ENCODE measurements at places on chromosomes 6 and 20.

DNA sequence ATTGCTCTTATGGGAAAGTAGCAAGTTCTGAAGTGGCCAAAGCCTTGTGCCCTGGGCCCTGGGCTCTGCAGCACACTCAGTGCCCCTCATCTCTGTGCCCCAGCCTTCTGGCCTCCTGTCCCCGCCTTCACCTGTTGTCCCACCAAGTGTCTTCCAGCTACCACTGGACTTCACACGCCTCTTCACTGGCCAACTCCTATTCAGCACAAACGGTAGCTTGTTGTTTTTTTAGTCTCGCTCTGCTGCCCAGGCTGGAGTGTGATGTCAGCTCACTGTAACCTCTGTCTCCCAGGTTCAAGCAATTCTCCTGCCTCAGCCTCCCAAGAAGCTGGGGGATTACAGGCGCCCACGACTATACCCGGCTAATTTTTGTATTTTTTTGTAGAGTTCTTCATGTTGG, 4.8 kb downstream of the CCHCR1 start:
- no peak for DNase-seq

DNA sequence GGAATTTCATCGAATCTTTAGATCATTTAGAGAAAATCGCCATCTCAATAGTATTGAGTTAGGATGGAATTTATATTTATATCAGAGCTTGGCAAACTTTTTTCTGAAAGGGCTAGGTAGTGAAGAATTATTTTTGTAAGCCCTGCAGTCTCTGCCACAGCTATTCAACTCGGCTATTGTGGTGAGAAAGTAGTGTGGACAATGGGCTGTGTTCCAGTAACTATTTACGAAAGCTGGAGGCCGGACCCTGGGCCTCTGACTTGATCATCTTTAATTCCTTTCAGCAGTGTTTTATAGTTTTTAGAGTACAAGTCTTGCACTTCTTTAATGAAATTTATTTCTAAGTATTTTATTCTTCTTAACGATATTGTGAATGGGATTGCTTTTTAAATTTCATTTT, 201.5 kb downstream of the FARS2 start:
- DNase-seq = no peak

GRCh38 chr6:128573036-128573435, 52.6 kb upstream of the PTPRK start:
- DNase-seq = no peak

- no peak for DNase-seq
Measured at GRCh38 chr6:41723530-41724227, 11.7 kb downstream of the TFEB start.

- no peak for DNase-seq
Measured at GRCh38 chr6:134744301-134744700, 205.6 kb downstream of the ALDH8A1 start.

- DNase-seq = no peak
Measured at GRCh38 chr20:37349517-37350491, 3.9 kb downstream of the SRC start.

DNA sequence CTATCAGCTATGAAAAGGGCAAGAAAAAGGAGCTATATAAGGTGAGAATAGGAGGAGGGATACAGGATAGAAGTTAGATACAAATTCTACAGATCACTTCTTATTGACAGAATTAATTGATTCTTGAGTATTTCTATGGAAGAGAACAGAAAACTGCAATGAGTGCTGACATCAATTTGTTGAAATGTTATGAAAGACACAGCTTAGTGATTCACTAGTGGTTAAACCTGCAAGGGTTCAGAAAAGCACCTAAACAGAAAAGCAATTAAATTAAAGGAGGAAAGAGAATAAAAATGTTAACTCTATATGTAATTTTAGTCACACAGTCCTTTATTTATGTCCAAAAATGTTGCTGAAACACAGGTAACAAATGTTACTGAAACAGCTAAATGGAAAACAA, 254.4 kb upstream of the RUNX2 start:
- no peak for DNase-seq

DNA sequence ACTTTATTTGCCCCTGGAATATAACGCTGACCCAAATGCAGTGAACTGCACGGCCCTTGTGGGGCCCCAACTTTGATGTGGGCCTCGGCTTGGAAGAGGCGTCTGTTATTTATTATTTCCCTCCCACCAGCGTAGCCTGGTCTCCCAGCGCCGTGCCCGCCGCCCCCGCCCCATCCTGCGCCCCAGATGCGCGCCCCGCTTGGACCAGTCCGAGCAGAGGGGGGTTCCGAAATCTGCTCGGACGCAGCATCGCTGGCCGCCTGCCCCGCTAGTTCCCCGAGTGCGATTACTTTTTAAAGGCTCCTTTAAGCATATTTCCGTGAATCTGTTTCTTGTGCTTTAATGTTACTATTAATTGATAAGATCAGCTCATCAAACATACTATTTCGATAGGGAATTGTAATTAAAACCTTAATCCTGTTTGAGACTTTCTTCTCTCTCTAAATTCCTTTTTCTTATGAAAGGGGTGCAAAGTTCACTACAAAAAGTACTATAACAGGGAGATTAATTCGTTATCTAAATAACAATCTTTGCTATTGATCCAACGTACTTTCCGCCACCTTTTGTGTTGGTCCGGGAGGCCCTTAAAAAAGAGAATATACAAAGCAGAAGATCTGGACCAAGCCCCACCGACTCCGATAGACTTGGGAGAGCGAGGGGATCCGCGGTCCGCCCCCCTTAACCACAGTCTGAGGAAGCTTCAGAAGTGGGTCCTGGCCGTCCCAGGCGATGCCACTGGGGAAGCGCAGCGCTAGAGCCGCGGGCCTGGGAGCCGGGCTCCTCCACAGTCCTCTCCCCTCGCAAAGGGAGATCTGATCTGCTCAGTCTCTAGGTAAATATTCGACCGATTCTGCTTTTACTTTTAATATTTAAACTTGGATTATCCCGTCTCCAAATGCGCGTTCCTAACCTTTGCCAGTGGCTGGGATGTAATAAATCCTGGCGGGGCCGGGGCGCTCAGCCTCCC, 10.2 kb downstream of the POU3F2 start:
- DNase-seq = no peak

DNA sequence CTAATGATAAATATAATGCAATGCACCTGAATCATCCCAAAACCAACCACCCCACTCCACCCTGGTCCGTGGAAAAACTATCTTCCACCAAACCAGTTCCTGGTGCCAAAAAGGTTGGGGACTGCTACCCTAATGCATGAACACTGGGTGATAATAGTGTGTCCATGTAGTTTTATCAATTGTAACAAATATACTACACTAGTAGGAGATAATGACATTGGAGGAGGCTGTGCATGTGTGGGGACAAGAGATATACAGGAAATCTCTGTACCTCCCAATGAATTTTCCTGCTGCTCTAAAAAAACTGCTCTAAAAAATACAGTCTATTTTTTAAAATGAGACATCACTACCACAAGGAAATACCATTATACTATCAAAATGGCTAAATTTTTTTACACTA, 20.5 kb downstream of the CEP85L start:
- DNase-seq = no peak

DNA sequence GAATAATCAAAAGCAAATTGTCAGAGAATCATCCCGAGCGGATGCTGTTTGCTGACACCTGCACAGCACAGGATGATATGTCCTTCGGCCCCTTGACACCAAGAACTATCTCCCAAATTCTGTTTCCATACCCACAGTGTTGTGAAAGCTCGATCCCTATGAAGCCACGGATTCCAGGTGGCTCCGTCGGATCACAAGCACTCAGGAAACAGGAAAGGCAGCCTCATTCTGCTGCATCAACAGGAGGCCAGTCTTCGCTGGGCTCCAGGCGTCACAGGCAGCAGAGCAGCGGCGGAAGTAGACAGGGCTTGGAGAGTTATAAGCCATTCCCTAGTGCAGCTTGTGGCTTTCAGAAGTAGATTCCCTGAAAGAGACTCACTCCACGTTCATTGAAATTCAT, 342.3 kb downstream of the C6orf118 start:
- DNase-seq = no peak

DNA sequence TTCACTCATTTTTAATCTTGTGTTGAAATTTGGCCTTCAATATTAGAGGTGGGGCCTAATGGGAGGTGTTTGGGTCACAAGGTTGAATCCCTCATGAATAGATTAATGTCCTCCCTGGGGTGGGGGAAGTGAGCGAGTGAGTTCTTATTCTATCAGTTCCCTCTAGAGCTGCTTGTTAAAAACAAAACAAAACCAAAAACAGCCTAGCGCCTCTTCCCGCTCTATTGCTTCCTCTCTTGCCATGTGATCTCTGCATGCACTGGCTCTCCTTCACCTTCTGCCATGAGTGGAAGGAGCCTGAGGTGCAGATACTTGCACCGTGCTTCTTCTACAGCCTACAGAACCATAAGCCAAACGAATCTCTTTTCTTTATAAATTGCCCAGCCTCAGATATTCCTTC, 89.6 kb upstream of the SLC35F1 start:
- DNase-seq = no peak

All from MM.1S (cell line).